ENCODE measurements at places on chromosomes 1 and 21.
A peak's percentile ranks its signal among the peaks of the same experiment; 100 is the strongest.

DNA sequence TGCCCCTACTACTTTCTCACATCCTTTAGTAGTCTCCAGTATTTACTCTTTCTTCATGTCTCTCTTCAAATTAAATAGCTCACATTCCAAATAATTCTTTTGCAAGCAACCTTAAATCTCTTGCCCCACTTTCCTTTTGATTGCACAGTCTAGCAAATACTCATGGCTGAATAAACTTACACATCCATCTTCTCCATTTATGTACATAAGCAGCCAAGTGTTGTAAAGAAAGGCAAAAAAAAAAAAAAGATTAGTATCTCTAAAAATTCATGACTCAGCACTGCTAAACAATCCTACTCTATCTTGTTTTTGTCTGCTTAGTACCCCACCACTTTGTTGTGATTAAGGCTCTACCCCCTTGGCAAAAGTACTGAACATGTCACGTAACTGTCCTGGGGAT, 42.6 kb downstream of the F13B start:
- no peak for DNase-seq

DNA sequence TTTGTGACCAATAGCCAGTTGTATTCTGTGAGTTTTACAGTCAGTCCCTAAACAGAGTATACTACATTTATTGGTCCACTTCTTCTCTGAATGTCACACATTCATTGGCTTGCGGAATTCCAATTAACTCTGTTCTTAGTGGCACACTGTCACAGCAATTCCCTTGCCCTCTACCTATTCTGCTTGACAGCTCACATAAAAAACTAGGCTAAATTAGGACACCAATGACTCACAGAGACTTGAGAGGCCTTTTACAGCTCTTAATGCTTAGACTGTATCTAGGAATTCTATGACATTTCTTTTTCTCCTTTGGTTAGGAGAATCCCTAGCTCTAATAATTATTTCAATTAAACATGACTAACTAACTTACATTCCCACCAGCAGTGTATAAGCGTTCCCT, 104.1 kb downstream of the NEGR1 start:
- DNase-seq, result no peak

GRCh38 chr1:23554481-23555269, 4.6 kb downstream of the ID3 start:
- peak; percentile 78 for DNase-seq

GRCh38 chr1:10958614-10959013, 53.8 kb upstream of the TARDBP start:
- no peak for DNase-seq

GRCh38 chr1:235659186-235659771, 9.7 kb upstream of the GNG4 start:
- DNase-seq, result no peak

GRCh38 chr1:236659792-236660587, 26.3 kb upstream of the ACTN2 start:
- no peak for DNase-seq

GRCh38 chr1:171140956-171141687, 44.0 kb upstream of the FMO2 start:
- DNase-seq, result no peak

- no peak for DNase-seq
Measured at GRCh38 chr1:206784471-206784903, 12.2 kb upstream of the IL10 start.

DNA sequence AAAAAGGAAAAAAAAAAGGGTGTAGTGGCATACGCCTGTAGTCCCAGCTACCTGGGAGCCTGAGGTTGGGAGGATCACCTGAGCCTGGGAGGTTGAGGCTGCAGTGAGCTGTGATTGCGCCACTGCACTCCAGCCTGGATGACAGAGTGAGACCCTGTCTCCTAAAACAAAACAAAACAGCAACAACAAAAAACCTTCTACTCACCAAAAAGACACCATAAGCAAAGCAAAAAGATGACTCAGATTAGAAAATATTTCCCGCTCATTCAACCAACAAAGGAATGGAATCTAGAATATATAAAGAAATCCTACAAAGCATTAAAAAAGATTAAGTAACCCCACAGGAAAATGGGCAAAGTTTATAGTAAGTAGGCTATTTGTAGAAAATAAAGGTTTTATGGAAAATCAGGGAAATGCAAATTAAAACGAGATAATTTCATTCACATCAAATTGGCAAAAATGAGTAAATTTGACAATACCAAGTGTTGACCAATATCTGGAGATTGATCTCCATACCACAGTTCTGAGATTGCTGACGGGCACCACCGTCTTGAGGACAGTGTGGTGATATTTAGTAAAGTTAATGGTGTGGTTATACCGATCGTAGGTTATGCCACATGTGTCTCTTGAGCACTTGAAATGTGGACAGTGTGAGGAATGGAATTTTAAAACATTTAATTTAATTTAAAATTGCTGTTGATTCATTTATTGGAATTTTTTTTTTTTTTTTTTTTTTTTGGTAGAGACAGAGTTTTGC, 54.0 kb downstream of the PIK3CD start:
- DNase-seq, result no peak

- DNase-seq, result no peak
Measured at GRCh38 chr1:8863794-8864233, 14.7 kb downstream of the ENO1 start.

DNA sequence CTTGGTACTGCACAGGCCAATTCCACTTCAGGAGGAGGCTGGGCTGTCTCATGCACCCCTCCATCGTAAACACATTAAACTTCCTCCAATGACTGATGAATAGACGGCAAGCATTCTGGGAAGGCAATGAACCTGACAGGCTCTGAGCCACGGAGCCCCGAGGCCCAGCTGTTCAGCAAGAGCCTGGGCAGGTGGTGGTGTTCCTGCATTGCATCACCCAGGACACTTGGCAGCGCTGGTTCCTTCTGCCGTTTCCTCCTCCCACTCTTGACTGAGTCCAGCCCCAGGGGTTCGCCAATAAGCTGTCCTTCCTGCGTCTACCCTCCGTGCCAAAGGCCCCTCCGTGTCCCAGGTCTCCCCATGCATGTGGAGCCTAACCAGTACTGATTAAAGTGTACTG, 109.8 kb downstream of the JAK1 start:
- no peak for DNase-seq

DNA sequence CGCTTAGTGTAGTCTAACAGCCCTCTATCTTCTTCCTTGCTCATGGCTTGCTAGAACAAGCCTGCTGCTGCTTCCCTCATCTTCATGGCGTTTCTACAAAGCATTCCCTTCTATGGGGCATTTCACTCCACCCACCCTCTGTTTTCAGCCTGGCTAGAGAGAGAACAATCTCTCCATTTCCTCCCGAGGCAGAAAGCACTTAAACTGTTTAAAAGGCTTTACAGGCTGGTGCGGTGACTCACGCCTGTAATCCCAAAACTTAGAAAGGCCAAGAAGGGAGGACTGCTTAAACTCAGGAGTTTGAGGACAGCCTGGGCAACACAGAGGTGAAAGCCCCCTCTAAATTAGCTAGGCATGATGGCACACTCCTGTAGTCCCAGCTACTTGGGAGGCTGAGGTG, 17.8 kb downstream of the ORC1 start:
- no peak for DNase-seq

DNA sequence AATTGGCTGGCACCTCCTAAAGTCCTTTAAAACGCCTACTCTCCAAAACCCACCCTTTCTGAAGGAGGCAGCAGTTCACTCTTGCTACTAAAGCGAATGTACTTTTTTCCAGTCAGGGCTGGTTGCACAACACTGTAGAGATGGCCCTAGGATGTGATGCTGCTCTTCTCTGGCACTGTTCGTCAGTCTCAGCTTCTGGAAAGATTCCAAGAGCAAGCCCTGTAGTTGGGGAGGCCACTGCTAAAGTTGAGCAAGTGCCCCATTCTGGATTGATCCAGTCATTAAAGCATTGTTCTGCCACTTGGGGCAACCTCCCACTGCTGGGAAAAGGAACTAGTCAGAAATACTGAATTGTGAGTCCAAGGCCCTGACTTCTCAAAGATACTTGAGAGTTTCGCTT, 28.5 kb upstream of the KCNQ4 start:
- no peak for DNase-seq

DNA sequence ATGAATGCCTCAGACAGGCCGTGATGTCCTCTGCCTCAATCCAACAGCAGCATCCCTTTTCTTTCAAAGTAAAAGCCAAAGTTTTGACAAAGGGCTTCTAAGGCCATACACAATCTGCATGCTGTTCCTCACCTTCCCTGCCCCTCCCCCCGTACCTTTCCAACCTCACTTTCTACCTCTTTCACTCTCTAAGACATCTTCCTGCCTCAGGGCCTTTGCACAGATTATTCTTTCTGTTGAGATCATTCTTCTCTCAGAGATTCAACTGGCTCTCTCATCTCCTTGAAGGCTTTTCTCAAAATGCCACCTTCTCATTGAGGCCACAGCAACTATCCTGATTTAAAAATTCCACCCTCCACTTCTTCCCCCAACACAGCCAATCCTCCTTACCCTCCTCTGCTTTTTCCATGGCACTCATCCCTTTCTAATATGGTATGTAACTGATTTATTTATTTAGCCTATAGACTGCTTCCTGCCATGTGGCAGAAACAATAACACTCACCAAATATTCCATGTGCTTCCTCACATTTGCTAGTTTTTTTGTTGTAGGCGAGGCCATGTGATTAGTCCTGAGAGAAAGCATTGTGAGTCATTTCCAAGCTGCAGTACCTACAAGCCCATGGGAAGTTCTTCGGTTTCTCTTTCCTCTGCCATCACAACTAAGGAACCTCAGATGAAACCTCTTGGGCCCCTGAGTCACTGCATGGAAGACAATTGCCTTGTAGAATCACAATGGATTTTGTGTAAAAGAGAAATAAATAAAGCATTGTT, 58.7 kb upstream of the GADD45A start:
- no peak for DNase-seq

DNA sequence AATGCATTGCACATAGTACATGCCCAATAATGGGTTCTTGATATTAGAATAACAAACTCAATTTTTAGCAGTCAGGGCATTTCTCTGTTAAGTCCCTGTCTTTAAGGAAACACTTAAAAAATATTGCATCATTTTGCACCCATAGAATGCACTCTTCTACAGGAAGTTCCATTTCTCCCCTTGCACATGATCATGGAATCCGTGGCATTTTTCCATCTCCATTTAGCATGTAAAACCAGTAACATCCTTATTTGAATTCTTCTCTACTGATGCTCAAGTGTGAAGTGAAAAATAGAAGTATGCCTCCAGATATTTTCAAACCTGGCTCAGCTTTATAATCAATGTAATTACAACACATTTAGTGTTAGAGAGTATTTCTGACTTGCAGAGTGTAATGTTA, 192.8 kb downstream of the RWDD3 start:
- no peak for DNase-seq

DNA sequence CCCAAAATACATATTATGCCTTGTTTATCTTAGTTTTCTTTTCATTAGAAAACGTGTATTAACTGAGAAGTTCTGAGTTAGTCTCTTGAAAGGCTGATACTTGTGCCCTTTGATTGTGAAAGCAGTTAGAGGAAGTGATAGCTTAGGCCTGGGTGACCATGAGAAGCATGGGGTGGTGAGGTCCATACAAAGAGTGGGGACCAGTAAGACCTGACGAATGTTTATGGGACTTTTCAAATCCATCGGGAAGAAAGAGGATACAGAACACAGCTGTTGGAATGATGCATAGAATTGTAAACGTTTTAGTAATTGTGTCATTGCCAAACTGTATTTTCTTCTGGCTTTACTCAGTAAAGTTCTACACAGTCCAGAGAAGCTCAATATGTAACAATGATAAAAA, 259.8 kb downstream of the LMO4 start:
- no peak for DNase-seq

DNA sequence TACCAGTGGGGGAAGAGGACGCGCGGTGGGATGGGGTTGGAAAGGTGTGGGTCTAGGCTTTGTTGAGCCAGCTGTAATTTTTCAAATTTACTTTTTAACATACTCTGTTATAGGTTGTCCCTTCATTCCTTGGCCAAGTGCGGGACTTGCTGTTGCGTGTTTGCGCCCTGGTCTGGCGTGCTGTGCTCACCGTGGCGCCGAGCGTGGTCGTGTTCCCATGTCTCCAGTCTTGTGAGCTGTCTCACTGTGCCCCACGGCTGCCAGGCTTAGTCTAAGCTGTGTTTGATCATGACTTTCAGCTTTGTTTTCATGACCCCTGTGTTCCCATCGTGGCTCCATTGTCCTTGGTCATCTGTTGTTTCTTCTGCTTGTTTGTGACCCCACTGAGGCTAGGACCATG, 26.0 kb downstream of the TRAPPC10 start:
- no peak for DNase-seq

DNA sequence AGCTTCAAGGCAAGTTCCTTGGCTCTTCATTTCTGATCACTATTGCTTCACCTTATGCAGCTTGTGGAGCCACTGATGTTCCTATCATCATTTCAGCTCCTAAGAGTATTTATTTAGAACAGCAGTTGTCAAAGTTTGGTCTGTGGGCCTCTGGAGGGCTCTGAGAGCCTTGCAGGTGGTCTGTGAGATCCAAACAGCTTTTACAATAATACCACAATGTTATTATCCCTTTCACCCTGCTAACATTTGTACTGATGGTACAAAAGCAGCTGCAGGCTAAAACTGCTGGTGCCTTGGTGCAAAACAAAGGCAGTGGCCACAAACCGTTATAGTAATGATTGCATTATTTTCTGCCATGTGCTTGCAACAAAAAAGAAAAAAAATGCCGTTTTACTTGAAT, 33.8 kb downstream of the PATJ start:
- no peak for DNase-seq

- DNase-seq, result no peak
Measured at GRCh38 chr21:31185663-31186062, 147.4 kb upstream of the KRTAP19-8 start.

- no peak for DNase-seq
Measured at GRCh38 chr1:219446288-219446687, 166.6 kb downstream of the ZC3H11B start.

- no peak for DNase-seq
Measured at GRCh38 chr1:227869279-227869842, 53.9 kb downstream of the PRSS38 start.

DNA sequence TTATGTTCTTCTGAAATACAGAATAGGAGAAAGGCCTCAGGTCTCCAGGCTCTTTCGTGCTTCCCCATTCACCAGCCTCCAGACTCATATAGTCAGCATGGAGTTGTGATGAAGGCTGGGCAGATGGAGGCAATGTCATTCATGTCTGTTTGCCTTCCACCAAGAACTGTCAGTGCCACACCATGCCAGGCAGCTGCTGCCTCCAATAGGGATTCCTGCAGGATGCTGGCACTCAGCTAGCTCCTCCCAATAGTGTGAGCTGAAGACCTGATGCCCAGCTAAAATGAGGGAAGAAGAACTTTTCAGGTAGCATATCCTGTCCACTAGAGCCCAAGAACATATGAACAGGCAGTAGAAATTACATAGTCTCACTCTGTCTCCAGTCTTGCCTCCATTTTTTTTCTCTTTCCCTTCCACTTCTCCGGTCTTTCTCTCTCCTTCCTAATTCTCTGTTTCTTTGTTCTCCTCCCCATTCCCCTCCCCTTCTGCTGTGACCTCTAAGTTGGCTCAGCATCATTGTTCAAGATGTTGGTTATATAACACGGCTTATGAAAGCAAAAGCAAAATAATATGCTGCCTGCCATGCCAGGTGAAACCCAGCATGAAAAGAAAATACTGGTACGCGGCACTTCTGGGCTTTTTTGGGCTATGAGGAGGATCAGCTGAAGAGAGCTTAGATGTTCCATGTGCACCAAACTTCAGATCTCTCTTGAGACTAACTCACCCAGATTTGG, 17.3 kb downstream of the GLUL start:
- no peak for DNase-seq
